ENCODE measurements at places on chromosomes 16 and 17. TPM values are rescaled to one million over a fixed set of nuclear protein-coding genes. Genes with fewer than 3 reads are reported as not detected.

Gene KRTAP17-1
- total RNA-seq: not detected

DNA sequence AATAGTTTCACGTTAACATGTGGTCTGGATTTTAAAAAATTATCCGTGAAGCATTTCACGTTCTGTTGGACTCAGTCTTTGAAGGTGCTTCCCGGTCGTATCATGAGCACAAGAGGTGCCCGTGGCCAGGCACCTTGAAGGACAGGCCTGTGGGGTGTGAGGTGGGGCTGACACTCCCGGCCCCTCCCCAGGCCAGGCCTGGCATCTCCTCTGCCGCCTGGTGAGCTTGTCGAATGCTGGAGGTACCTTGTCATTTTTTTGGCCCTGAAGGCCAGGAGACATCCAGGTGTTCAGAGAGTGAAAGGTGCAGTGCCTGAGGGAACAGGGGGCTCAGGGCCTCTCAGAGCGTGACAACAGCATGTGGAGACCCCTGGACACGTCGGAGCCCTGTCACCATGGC, 11.7 kb downstream of the ZNF469 start:
- DNase-seq: no peak

DNA sequence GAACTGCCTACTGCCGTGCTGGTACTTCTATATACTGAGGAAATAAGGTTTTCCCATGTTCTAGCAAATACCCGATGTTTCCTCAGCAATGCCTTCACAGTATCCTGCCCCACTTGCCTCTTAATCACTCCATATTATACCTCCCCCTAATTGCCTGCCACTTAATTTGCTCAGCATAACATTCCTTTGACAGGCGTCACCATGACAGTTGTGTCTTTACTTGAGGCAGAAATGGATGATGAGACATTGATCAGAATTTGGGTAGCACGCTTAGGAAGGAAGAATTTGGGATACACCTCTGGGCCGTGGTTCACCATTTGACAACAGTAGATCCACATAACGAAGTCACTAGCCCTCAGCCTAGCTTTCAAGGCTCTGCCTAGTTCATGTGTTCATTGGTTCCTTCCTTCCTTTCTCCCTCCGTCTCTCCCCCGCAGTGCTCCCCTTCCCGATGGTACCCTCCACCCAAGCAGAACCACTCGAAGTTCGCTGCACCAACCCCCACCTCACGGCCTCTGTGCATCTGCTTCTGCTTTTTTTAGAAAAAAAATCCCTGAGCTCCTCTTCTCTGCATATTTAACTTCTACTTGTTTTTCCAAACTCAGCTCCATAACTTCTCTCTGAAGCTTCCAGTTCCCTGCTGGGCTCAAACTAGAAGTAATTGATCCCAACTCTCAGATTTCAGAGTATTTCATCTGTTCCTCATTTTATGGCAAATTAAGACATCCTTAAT, 19.4 kb downstream of the IQCK start:
- DNase-seq: no peak

DNA sequence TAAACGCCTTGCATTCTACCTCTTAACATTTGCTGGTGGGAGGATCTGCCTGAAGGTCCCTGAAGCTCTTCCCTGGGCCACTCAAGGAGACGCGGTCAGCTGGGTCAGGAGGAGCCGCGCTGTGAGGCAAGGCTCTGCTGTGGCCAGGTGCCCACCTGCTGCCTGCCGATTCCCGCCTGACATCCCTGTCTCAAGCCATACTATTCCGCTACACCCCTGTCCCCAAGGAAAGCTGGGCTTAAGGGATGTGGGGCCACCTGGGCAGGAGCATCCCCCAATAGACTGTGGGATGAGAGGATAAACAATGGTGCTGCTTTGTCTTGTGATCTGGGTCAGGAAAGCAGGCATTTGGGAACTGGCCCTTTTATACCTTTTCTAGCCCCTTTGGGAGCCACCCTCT, 5.1 kb downstream of the TPPP3 start:
- DNase-seq: peak; percentile 45

GRCh38 chr16:11264155-11264832, 4.8 kb downstream of the TNP2 start:
- DNase-seq: no peak

Measured in aorta (tissue), 5 donors.